GM03348 (cell line): ENCODE measurements at places on chromosomes 4 and X.

GRCh38 chr4:138835832-138836533 is 179.6 kb upstream of the NOCT start:
- no peak for DNase-seq

DNA sequence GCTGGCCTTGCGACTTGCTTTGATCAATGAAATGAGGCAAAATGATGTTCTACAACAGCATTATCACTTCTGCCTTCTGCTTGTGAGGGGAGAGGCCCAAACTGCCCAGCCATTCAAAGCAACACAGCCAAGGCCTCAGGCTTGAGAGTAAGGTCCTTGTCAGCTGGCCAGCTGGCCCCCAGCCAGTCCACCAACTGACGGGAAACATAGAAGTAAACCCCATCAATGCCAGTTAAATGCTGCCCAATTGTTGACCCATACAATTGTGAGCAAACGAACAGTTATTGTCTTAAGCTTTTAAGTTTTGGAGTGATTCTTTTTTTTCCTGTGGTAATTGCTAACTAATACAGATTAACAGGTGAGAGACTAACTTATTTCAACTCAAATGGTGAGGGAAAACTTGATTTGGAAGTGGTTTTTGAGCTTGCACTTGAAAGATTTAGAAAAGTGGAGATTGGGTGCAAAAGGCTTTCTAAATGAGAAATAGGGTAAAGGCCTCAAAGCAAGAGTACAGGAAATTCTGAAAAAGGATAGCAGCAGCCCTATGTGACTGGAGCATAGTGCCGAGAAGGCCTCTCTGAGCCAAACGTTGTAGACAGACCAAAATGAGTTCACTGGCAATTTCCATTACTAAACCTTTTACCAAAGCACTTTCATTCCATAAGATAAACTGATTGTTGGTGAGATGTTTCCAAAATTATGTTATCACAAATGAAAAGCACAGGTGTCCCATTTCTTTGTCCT is 66.9 kb downstream of the ARHGEF38 start:
- no peak for DNase-seq

DNA sequence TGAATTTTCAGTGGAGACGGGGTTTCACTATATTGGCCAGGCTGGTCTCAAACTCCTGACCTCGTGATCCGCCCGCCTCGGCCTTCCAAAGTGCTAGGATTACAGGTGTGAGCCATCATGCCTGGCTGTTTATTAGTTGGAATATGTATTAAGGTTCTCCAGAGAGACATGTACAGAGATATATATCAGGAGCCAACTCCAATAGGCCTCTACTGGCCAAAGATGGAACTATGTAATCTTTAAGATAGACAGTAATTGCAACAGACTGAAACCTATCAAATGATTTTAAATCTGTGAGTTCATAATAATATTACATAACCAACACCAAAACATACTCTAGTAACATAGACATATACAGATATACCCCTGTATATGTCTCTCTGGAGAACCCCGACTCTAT is 5.8 kb upstream of the DMP1 start:
- no peak for DNase-seq

GRCh38 chrX:130196466-130196865 is 24.7 kb downstream of the RAB33A start:
- no peak for DNase-seq

GRCh38 chr4:1622956-1623355 is 61.2 kb downstream of the FAM53A start:
- DNase-seq: no peak

GRCh38 chr4:113325876-113326615 is 276.6 kb downstream of the ANK2 start:
- DNase-seq: no peak

DNA sequence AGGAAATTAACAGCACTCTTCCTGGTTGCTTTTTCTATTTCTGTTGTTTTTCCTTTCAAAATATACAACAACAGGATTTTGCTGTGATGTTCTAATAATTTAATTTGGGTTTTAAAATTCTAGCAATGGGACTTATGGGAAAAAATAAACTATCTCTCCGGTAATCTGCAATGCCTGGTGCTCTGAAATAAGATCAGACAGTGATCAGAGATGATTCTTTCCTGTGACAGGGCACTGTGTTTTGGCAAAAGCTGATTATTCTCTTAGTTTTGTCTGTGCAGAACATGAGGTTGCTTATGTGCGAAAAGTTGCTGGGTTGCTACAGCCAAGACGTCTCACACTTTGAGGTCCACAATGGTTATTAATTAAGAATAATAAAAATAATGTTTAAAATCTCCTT is 291.7 kb downstream of the FBXO8 start:
- no peak for DNase-seq

GRCh38 chr4:54238389-54238788 is 9.3 kb downstream of the PDGFRA start:
- no peak for DNase-seq

DNA sequence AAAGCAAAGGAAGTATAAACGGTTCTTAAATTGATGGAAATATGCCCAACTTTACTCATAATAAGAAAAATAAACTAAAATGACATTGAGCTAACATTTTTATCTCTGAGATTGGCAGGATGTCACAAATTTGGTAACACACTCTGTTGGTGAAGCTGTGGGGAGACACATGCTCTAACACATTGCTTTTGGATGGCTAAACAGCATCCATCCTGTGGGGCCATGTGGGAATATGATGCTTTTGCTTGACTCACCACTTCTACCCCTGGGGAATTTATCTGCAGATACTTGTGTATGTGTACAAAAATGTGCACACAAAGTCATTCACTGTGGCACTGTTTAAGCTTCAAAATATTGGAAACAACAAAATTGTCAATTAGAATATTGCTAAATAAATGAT is 100.2 kb downstream of the ANAPC4 start:
- no peak for DNase-seq

- no peak for DNase-seq
Measured at GRCh38 chr4:25085671-25086070, 54.9 kb upstream of the LGI2 start.

DNA sequence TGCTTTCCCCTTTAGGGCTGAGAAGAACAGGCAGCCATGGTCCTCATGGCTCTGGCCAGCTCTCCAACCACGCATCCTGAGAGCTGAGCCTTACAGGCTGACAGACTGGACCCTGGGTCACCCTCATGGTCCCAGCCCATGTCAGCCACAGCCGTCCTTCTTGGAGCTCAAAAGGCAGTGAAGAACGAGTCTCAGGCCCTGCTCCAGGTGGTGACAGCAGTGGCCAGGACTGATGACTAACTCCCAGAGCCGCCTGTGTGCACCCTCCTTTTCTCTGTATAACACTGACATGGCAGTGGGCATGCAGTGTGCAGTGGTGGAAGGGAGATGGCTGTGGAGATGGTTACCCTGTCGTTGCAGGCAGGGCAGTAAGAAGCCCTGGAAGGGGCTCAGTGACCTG is 10.3 kb upstream of the DUSP9 start:
- no peak for DNase-seq

- DNase-seq: no peak
Measured at GRCh38 chrX:56975611-56976010, 19.7 kb downstream of the SPIN3 start.

DNA sequence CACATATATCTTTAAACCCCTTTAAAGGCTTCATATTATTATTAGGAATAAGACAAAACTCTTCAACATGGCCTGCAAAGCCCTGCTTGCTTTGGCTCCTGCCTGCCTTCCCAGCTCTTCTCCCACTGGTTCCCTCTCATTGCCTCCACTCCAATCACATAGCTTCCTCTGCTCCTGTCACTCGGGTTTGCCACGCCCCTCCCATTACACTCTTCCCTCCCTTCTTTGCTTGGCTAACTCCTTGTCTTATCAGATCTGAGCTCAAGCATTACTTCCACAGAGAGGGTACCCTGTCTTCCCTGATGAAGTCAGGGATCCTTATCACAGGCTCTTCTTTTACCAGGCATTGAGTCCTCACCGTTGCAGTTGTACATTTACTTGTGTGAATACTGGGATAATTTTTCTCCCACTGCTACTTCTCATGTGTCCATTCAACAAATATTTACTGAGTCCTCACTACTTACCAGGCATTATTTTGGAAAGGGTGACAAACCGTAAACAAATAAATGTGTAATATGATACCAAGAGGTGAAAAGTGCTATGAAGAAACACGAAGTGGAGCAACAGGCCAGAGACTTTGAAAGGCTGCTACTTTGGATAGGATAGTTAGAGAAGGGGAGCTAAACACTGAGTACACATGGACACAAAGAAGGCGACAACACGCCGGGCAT is 3.2 kb upstream of the VGLL1 start:
- DNase-seq: no peak

GRCh38 chr4:93747220-93747619 is 81.3 kb upstream of the ATOH1 start:
- no peak for DNase-seq

GRCh38 chr4:111501946-111502345 is 643.3 kb upstream of the FAM241A start:
- no peak for DNase-seq

GRCh38 chr4:120718979-120719566 is 203.5 kb downstream of the PRDM5 start:
- peak; percentile 56 for DNase-seq

DNA sequence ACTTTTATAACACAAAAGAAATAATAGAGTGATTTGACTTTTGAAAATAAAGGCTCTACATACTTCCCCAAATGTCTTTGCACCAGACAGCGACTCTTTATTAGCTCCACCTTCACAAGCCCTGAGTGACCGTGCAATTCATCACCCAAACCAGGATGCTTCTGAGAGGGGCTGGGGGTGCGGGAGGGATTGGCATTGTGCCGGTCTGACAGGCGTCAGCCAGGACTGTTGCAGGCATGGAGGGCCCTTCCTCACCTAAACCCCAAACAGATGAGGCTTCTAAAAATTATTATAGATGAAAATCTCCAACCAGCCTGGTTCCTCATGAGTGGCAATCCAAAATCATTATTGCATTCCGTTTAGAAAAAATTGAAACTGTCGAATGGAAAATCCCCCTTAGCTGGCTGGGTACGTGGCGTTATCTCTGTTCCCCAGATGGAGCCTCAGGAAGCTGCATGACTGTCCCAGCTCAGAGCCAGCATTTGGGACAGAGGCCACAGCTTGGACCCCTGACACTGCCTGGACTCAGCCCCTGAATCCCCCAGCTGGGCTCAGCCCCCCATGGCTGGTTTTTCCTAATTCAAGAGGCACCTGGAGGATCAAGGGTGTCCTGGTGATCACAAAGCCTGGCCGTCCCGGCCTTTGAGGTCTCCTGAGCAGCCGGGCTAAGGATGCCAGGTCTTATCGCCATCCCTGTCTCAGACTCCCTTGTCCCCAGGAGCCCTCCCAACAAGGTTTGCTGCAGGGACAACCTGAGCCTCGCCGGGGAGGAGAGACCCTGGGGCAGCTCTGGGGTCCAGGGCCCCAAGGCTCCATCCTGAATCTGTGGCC is 60.4 kb downstream of the SORCS2 start:
- no peak for DNase-seq

DNA sequence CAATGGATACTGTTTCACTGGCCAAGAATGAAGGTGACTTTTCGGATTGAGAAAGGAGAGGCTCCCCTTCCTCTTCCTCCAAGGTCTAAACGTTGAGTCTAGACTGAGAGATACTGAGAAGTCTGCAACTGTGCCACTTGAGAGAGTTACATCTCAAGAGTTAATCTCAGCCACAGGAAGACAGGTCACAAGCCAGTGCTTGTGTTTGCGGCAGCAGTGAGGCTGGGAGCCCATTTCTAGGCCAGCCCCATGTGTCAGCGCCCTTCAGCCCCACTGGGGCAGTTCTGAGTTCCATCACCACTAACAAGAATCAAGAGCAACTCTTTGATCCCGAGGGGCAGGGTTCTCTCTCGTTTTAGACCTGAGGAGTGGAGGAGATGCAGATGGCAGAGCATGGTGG is 7.3 kb upstream of the SEC24D start:
- DNase-seq: no peak

- no peak for DNase-seq
Measured at GRCh38 chr4:38692421-38692820, 28.4 kb downstream of the KLF3 start.

DNA sequence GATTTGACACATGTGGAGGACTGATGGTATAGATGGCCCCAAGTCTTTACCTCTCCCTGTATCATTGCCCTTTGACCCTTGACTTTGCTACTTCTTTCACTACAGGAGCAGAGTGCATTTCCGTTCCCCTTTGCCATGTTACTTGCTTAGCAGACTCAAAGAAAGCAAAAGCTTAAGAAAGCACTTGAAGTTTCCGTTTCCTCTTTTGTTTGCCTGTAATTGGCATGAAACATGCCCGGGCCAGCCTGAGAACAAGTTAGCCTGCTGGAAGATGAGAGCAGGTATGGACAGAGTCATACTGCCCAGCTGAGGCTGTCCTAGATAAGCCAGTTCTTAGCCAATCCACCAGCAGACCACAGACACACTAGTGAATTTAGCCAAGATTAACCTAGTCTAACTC is 206.0 kb downstream of the BCOR start:
- no peak for DNase-seq

DNA sequence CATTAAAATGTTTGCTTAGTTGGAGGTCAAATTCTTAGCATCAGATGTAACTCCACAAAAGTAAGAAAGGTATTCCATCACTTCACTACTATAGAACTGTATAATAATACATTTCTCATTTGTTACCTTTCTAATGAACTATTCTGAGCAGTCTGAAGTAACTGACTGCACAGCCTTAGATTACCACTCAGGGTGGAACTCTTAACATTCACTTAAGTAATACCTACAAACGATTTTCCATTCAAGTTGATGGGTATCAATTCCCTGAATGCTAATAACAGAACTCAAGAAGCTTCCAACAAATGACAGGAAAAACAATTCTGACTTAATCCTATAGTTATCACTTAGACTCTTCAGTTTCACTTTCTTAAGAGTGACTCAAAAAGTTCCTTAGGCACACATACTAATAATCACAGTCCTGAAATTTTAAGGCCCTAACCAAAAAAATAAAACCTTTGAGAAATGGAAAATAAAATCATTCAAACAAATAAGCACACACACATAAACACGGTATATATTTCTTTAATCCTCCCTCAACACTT is 20.9 kb downstream of the HNRNPD start:
- no peak for DNase-seq

GRCh38 chrX:43882294-43882681 is at the start of gene MAOB:
Gene MAOB, minus strand, starts transcription at chrX:43882450. Its CDS starts 151 bp downstream, at chrX:43882299.
- peak; percentile 12 for DNase-seq

DNA sequence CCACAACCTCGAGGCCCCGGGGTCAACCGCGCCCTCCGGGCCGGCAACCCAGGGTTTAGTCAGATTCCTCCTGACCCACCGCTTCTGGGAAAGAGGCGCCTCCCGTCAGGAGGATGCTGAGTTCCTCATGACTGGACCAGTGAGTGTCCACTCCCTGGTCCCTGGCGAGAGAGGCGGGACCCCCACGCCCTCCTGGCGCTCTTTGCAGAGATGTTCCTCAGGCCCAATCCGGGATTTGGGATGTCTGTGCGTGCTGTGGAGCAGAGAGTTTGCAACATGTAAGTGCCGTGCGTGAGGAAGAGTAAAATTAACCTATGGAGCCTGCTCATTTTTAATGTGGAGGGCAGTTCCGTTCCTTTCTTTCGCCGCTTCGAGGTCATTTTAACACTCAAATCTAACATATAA is 824 bp upstream of the UGDH start:
- peak; percentile 91 for DNase-seq

DNA sequence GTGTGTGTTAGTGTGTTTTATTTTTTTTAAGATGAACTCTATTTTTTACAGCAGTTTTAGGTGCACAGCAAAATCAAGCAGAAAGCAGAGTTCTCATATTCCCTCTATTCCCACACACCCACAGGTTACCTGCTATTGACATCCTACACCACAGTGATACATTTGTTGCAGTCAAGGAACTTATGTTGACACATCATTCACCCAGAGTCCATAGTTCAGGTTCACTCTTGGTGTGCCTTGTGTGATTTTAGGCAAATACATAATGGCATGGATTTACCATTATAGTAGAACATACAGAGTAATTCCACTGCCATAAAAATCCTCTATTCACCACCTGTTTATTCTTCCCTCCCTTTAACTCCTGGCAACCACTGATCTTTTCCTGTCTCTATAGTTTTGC is 28.7 kb downstream of the DIAPH2 start:
- no peak for DNase-seq
